ENCODE measurements at places on chromosomes 7 and 10.

DNA sequence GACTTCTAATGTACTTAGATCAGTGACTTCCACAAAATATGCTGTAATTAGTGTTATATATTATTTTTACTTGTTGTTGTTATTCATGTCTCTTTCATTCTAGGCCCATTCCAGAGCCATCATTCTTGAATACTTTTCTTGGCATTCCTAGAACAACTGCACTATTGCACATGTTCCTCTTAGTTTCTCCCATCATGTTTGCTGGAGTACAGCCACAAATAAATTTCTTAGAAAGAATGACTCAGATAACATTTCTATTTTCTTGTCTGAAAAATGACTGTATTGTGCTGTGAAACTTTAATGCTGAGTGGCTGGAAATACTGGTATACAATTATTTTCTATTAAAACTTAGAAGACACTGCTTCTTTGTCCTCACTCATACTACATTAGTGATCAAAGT lies 651.0 kb upstream of the STEAP1 start:
- DNase-seq, result no peak

DNA sequence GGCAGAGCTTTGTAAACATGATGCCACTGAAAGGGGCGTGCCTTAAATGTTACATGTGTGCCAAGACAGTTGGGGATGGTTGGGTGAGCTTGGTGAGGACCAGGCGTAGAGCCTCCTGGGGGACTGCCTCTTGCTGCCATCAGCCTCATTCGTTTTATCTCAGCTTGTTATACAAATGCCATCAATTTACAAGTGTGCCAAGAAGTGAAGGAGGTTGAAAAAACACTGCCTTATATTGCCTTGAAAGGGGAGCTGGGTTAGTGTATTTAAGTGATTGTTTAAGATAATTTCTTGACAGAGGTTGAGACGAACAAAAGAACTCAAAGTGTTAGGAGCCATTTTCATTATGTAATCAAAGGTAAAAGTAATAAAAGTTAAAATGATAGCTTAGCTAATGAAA lies 354.7 kb downstream of the PHTF2 start:
- no peak for DNase-seq

DNA sequence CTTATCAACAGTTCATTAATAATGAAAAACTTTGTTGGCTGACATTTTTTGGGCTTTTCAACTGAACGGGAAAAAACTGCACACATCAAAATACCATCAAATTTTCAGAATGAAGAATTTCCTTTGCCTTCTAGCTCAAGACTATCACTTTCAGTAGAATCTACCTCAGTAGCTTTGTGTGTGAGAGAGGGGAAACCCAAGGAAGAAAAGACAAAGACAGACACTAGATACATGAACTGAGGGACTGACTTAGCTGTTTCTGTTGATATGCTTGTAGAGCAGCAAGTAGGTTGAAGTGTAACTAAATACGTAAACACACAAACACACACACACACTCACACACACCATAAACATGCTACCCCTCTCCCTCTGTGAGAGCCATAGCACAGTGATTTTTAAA lies 257.1 kb downstream of the CDK14 start:
- no peak for DNase-seq

- no peak for DNase-seq
Observed at GRCh38 chr10:98038288-98038687, 7.9 kb upstream of the CRTAC1 start.

GRCh38 chr10:71769279-71769823 lies 4.0 kb downstream of the VSIR start:
- DNase-seq, result no peak

DNA sequence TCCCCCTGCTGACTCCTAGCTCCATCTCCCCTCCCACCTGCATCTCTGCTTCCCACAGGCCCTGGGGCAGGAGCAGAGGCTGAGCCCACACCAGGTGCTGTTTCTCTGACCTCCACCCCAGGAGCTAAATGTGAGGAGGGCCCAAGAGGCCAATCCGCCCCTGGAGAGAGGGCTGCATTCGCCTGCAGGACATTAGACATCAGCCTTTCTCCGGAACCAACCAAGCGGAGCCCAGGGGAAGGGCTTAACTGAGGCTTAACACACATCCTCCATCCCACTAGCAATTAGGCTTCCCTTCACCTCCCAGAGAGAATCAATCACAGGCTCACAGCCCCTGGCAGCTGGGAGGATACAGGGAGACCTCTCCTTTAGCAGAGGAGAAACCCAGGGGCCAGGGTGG lies 50.5 kb downstream of the SH3PXD2A start:
- no peak for DNase-seq

GRCh38 chr7:92742186-92742585 lies 94.2 kb downstream of the CDK6 start:
- DNase-seq, result no peak

DNA sequence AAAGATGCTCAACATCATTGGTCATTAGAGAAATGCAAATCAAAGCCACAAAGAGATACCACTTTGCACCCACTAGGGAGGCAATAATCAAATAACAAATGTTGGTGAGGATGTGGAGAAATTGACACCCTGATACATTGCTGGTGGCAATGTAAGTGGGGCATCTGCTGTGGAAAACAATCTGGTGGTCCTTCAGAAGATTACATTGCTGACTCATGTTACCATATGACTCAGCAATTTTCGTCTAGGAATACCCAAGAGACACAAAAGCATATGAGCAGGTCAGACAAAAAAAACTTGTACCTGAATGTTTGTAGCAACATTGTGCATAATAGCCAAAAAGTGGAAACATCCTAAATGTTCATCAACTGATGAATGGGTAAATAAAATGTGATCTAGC lies 4.9 kb upstream of the CLDN3 start:
- DNase-seq, result no peak

Measured in activated naive CD8-positive, alpha-beta T cell treated with anti-CD3 and anti-CD28 coated beads, Interleukin-2, amount 10 ng/mL, durations not matched to agents 7 days and 5 days (primary cell).